ENCODE measurements at places on chromosomes 2 and 18.

GRCh38 chr2:64586883-64587481, 62.9 kb downstream of the AFTPH start:
- no peak for DNase-seq

GRCh38 chr18:78713069-78713468, 266.5 kb upstream of the SALL3 start:
- no peak for DNase-seq

DNA sequence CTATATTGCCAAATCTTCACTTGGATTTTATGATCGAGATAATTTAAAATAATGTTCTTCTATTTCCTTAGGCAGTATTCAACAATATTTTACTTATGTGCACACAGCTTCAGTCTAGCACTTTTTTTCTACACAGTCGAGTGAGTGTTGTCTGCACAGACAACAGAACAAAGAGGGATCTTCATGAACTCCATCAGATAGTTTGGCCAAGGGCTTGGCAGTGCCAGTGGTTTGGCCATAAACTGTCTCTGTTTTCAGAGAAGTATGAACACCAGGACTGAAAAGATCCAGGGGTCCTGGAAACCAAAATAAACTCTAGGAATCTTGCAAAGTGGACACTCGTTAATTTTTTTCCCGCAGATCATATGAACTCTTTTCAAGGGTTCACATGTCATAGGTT, 547.3 kb downstream of the PLCL1 start:
- DNase-seq: no peak

DNA sequence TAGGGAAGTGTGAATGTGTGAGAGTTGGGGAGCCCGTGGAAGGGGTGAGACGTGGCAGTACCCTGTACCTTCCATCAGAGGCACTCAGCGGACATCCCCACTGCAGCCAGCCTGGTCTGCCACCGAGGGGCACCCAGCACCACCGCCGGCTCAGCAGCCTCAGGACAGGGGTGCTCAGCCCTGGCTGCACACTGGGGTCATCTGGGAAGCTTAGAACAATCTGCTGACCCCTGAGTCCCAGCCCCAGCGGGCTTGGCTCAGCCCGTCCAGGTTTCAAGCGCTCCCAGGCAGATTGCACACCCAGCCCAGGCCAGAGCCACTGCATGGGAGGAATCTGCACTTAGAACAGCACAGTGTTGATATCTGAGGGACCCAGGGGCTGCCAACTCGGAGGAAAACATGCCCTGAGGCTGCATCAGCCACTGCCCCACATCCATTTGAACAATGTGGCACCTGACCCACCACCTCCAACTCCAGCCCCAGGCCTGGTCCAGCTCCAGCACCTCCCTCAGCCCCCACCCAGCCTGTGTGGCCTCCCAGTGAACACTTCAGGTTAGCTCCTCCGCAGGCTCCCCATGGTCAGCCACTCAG, 147.1 kb upstream of the OTOS start:
- DNase-seq: no peak
